ENCODE measurements at places on chromosomes 13 and 19.

DNA sequence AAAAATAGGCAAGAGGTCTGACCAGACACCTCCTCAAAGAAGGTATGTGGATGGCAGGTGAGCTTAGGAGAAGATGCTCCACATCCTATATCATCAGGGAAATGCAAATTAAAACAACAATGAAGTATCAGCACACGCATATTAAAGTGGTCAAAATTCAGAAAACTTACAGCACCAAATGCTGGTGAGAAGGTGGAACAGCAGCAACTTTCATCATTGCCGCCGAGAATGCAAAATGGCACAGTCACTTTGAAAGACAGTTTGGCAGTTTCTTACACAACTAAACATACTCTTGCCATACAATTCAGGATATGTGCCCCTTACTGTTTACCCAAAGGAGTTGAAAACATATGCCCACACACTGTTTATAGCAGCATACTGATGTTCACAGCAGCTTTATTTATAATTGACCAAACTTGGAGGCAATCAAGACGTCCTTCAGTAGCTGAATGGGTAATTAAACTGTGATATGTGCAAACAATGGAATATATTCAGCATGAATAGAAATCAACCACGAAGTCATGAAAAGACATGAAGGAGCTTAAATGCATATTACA is 22.5 kb downstream of the OR10H4 start:
- DNase-seq = no peak

DNA sequence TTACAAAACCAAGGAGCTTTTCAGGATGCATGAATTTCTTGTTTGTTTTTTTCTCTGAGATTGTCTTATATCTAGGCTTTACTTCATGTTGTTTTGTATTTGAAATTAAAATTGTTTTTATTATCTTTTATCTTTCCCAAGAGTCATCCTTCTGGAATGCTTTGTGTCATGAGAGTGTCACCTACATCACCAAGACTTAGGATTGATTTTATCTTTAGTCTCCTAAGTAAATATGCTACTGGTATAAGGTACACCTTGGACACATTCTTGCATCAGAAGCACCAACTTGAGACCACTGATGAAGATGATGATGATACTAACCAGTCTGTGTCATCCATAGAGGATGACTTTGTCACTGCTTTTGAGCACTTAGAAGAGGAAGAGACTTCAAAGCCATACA is 26.4 kb downstream of the AKAP11 start:
- DNase-seq = no peak

GRCh38 chr19:51593138-51593890 is 22.2 kb downstream of the ZNF175 start:
- no peak for DNase-seq

- no peak for DNase-seq
Measured at GRCh38 chr13:100561599-100562204, 26.9 kb downstream of the GGACT start.

- DNase-seq = no peak
Measured at GRCh38 chr13:62933809-62934208, 1518.2 kb upstream of the PCDH20 start.

GRCh38 chr13:41213316-41213715 is 18.9 kb upstream of the KBTBD7 start:
- no peak for DNase-seq

GRCh38 chr13:110472904-110473563 is 88.5 kb downstream of the RAB20 start:
- DNase-seq = no peak
